ENCODE measurements at places on chromosomes 3 and 15.

DNA sequence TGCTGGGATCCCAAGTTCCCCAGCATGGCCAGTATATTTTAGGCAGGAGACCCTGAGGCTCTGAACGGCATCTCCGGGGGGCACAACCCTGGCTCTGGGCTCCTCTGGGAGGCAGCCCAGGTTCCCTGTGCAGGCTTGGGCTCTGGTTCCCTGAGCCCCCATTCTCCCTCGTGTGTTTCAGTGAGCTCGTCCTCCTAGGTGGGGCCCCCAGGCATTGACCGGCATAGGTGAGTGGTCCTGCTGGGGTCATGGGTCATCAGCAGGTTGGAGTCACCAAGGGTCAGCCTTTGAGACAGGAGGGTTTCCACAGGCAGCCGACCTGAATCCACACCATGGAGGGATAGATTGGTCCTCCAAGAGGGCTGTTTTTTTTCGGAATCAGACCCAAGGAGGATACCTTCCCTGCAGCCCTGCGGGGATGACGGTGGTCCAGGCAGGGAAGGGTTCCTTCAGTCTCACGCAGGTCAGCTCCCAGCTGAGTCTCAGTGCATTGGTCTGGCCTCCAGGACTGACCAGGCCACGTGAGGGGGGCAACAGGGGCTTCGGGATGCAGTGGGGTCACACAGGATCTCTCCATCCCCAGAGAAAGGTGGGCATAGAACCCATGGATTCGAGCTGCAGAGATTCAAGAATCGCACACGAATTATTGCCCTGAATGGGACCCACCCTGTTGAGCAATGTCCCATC lies 226.0 kb downstream of the SNRPN start:
- DNase-seq = no peak

DNA sequence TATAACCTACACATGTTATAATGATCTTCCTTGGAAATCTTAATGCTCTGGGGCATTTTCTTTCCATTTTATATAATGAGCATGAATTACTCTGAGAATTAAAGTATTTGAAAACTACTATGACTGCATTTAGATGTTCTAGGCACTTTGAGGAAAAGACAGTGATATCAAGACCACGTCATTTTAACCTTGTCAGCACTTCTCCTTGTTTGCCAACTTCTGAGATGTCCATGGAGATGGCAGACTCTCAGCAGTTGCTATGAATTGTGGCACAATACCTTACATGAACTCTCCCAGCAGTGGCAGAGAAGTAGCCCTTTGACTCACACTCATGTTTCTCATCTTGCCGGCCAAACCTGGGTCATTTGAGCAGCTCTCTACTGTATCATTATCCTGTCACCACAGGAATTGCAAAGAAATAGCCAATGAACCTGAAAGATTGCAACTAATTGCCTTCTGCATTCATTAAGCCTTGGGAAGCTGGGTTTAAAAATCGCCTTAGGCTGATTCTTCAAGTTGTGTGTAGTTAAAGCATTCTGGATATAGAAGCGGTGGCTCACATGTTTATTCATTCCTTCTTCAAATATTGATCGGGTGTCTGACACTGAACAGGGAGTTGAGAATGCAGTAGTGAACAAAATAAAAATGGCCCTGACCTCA lies 272.2 kb upstream of the CFAP20DC start:
- no peak for DNase-seq

GRCh38 chr3:59135096-59135495 lies 85.3 kb upstream of the CFAP20DC start:
- DNase-seq = no peak

GRCh38 chr3:155516439-155516838 lies 223.0 kb upstream of the STRIT1 start:
- no peak for DNase-seq

- no peak for DNase-seq
Observed at GRCh38 chr3:159620873-159621272, 367.8 kb upstream of the IL12A start.

DNA sequence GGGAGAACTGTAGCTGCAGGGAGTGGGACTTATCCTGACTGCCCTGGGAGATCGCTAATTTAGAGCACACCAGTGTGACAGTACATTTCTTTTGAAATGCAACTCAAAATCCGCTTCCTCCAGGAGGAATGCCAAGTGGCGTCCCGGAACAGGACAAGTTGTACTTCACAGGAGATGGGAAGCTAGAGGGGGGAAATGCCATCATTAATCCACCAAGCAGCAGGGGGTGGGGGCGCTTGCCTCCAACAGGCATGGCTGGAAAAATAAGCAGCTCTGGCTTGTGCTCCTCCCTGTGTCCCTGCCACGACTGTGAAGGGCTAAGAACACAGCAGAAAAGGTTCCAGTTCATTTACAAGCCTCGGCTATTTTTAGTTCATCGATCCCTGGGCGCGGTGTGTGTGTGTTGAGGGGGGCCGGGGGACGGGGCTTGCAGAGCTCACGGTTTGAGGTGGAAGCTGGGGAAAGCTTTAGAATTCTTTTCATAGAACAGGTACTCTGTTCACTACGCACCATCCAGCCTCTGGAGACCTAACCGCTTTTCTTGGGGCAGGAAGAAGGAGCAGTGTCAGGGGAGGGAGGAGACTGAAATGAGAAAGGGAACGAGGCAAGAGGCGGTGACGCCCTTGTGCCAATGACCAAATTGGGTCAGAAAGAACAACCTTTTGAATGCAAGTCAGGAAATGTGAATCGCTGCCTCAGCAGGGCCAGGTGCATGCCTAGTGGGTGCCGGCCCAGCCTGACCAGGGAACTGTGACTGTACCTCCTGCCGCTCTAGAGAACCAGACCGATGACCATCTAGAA lies 51.8 kb upstream of the DGKG start:
- peak; percentile 14 for DNase-seq

GRCh38 chr3:15148614-15149013 lies 49.7 kb upstream of the RBSN start:
- DNase-seq = no peak

DNA sequence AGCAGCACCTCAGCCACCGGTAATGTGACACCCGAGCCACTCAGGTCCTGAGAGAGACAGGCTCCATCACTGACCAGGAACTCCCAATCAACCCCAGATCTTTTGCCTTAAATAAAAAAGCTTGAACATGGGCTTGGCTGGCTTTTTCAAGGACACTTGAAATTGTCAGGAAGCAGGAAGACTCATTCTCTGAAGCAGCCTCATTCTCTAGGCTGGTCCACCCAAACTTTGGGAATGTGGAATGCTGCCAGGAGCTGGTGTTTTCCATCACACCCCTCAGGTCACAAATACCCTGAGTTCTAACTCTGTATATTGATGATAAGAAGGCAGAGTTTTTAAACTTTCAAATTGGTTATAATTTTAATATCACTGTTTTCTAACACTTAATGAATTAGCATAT lies 17.0 kb downstream of the CXCR6 start:
- no peak for DNase-seq

DNA sequence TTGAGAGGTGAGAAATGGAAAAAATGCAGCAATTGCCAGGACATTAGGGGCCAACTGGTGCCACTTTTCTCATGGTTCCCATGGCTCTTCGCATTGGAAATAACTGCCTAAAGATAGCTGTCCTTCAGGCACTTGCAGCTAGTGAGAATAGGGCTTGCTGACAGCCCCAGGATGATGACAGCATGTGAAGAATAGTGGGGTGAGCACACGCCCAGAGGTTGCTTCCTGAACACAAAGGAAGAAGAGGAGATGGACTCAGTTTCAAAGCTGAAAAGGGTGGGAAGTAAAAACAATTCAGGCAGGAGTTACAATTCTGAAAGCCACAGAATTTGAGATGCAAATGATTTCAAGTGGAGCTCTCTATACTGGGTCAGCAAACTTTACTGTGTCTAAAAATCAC lies 45.6 kb downstream of the TNFAIP8L3 start:
- no peak for DNase-seq

GRCh38 chr15:38587214-38587613 lies 22.6 kb upstream of the RASGRP1 start:
- peak; percentile 22 for DNase-seq

GRCh38 chr3:188635258-188636042 lies 481.5 kb downstream of the LPP start:
- DNase-seq = no peak

DNA sequence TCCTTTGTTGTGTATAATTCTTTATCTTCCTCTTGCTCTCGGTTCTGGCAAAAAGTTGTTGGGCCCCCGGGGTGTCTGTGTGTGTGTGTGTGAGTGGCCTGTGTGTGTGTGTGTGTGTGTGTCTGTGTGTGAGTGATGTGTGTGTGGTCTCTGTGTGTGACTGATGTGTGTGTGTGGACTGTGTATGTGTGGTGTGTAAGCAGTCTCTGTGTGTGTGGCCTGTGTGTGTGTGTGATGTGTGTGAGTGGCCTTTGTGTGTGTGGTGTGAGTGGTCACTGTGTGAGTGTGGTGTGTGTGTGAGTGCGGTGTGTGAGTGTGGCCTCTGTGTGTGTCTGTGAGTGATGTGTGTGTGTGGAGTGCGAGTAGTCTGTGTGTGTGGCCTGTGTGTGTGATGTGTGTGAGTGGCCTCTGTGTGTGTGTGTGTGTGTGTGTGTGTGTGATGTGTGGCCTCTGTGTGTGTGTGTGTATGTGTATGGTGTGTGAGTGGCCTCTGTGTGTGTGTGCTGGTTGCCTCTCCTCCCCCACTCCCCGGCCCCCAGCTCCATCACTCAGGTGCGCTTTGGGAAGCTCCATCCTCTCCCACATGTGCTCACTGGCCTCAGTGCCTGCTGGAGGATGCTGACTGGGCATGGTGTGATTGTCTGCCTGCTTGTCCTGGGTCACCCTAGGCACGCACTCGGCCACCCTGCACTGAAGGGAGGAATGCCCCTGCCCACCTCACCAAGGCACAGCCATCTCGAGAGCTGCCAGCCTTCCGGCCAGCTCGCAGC lies 8.8 kb downstream of the LINGO1 start:
- DNase-seq = no peak

DNA sequence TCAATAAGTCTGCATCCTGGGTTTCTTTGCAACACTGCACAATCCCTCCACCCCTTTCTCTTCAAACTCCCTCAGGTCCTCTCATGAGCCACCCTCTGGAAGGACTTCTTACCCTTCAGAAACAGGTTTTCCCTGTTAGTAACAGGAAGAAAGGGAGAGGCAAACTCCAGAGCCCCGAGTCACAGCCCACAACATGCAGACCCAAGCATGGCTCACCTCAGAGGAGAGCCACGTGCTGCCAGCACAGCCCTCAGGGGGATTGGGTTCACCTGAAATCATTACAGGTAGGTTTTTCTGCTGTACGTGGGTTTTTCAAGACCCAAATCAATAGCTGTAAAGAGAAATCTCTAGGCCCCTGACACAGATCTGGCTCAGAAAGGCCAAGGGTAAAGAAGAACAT lies 359.7 kb upstream of the ATP10A start:
- DNase-seq = no peak

DNA sequence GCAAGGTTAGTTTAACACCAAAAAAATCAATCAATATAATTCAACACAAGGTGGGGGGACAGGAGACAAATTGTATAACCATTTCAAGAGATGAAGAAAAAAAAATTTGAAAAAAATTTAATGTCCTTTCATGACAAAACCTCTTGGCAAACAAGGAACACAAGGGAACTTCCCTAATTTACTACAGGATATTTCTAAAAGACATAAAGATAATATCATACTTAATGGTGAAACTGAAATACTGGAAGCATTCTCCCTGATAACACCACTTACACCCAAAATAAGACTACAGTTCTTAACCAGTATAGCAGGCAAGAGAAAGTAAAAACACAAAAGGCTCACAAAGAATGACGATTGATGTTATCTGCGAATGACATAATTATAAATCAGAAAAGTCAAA lies 44.7 kb downstream of the IFT57 start:
- no peak for DNase-seq

DNA sequence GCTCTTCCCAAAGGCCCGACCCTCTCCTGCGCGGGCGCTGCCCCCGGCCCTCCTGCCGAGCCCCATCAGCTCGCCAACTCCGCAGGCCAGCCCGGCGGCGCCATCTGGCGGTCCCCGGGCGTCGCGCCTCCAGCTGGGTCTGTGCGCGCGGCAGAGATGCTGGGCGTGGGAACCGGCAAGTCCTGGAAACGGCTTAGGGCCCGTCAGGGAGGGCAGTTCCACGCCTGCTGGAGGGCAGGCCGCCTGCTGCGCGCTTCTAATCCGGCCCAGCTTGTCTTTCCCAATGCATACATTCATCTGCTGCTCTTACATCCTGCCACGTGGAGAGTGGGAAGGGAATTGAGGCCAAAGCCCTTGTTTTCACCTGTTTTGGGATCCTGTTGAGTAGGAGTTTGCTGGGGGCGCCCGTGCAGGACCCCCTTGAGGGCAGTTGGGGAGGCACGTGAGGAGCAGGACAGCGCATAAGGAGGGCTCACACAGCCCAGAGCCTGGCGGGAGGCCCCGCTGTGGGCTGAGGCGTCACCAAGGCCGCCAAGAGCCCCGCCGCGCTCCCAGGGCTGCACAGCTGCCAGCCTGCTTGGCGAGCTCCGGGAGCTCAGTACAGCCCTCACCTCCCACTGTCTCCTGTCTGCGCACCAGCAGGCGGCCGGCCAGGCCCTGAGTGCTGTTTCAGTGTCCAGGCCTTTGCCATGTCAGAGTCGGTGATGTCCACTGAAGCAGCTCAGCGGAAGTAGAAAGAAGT lies 165.6 kb downstream of the NSMCE3 start:
- DNase-seq = peak; percentile 55

- DNase-seq = no peak
Observed at GRCh38 chr3:27095553-27096222, 273.5 kb downstream of the NEK10 start.

GRCh38 chr15:83206526-83207008 lies 1.1 kb downstream of the HDGFL3 start:
- DNase-seq = no peak

GRCh38 chr3:153414982-153415381 lies 253.0 kb downstream of the RAP2B start:
- DNase-seq = no peak

All from CD4-positive, alpha-beta T cell treated with Interleukin-10 for 1 hour (primary cell).